ENCODE measurements at places on chromosomes 7 and 10. TPM values are rescaled to one million over a fixed set of nuclear protein-coding genes. Genes with fewer than 3 reads are reported as not detected.

- DNase-seq, result peak; percentile 35
Observed at GRCh38 chr7:116224492-116225098, 14.3 kb downstream of the TES start.

- no peak for DNase-seq
Observed at GRCh38 chr7:137329411-137329810, 14.1 kb downstream of the PTN start.

- no peak for DNase-seq
Observed at GRCh38 chr10:101438881-101439391, 85.0 kb downstream of the BTRC start.

- DNase-seq, result no peak
Observed at GRCh38 chr7:92682330-92682729, 92.1 kb upstream of the FAM133B start.

GRCh38 chr7:155645662-155646061 is 1.2 kb downstream of the RBM33 start:
- no peak for DNase-seq

DNA sequence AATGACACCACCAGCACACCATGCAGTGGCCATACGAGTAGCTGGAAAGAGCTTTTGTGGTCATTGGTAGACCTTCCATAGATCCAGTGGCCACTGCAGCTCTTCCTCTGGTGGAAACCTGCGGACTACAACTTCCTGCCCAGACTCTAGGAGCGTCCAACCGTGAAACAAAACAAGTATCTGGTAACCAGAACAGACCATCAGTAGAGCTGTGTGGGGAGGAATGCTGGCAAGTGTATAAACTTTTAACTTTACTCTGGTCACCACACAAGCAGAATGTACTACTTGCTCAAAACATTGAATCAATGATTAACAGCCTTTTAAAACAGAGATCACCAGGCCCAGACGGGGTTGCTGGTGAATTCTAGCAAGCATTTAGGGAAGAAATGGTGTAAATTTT is 154.7 kb upstream of the DGKB start:
- no peak for DNase-seq

DNA sequence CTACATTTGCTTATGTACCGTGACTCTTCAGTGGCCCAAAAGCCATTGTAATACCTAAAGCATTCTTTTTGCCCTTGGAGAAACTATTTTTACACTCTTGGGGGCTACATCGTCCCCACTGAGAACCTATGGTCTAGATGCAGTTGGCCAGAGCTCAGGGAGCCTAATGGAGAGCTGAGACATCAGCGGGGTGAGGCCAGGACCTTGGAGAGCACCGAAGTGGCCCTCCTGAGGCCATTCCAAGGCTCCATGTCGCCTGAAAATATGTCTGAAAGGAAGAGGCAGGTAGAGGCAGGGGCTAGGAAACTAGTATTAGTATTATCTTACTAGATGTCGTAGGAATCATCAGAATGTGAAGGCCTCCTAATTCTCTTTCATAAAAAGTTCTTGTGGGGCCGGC is 4.9 kb downstream of the PKD2L1 start:
- DNase-seq, result no peak

GRCh38 chr10:70619271-70620019 is 16.9 kb upstream of the PRF1 start:
- no peak for DNase-seq

- no peak for DNase-seq
Observed at GRCh38 chr10:132106431-132106830, 40.7 kb downstream of the JAKMIP3 start.

DNA sequence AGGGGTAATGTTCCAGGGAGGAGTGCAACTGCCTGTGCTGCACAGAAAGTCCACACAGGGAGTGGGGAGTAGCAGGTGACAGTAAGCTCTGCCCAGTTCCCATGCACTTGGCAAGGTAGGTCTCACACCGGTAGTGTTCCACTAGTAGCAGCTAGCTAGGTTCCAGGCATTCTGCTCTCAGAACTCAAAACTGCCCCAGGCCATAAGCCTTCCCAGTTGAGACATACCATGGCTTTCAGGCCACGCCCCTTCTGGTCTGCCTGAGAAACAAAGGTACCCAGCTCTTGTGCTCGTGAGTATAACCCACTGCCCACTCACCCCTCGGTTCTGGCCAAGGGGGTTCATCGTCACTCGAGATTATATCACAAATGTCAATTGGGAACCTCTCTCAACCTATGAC is 12.6 kb downstream of the CASP7 start:
- no peak for DNase-seq

- no peak for DNase-seq
Observed at GRCh38 chr10:124448696-124449169, 1.1 kb downstream of the NKX1-2 start.

DNA sequence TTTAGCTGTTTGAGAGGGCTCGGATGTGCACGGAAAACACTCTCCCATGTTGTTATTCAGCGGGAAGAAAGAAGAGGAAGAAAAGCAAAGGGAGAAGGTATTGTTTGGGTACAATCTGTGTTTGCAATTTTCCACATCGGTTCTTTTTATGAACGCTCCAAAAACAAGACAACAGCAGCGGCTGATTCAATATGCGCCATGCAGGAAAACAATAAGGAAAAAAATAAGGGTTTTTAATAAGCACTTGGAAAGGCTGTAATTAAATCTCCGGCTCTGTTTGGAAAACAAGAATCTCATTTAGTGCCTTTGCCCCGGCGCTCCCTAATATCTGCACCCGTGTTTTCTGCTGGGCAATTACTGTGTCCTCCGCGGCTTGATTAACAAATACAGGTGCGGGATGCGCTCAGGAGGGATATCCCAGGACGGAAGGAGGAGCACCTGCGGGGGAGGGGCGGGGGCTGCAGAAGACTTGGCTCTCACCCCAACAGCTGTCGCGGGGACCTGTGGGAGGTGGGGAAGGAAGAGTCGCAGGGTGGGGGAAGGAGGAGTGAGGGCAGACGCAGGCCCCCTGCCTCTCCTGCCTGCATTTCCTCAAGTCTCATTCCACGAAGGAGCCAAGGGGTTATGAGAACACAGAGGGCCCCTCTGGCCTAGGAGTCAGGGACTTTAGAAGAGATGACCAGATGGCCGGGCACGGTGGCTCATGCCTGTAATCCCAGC is 181.5 kb upstream of the PODXL start:
- DNase-seq, result no peak

DNA sequence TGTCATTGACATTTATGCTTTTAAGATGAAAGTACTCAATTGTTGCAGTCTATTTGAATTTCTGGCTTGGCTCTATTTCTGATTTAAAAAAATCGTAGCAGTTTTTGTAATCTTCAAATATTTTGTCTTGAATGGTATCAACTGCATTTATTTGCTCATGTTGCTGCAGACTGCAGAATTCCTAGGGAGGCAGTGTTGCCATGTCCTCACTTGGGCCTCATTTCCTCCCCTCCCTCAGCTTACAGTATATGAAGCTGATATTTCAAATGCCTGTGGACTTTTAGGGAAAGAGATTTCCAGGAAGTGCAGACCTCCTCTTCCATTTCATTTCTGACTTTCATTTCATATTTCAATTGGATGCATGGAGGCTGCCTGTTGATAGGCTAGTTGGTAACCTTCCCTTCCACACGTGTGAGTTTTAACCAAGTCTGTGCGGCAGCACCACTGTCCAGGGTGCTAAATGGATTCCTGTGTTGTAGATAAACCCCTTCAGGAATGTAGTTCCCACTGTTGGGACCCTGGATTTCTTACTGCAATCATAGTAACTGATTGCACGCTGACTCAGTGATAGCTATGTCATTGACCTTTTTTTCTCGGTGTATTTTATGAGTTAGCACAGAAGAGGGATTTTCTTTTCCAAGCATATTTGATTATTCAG is 17.5 kb downstream of the VPS50 start:
- no peak for DNase-seq

DNA sequence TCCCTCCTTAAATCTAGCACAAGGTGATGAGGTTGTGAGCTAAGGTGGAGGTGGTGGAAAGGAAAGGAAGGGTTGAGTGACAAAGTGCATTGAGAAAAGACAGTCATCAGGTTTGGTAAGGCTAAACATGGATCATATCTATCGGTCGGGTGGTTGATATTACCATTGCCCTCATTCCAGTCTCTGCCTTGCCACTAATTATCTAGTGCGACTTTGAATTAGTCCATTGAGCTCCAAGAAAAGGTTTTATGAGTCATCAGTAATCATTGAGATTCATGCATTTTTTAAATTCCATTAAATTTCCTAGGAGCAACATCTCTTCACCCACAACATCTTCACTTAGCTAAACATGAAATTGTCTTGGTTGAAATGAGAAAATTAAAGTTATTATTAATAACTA is 68.9 kb upstream of the FRMD4A start:
- no peak for DNase-seq

GRCh38 chr10:98675902-98676301 is 229.2 kb upstream of the HPS1 start:
- no peak for DNase-seq

DNA sequence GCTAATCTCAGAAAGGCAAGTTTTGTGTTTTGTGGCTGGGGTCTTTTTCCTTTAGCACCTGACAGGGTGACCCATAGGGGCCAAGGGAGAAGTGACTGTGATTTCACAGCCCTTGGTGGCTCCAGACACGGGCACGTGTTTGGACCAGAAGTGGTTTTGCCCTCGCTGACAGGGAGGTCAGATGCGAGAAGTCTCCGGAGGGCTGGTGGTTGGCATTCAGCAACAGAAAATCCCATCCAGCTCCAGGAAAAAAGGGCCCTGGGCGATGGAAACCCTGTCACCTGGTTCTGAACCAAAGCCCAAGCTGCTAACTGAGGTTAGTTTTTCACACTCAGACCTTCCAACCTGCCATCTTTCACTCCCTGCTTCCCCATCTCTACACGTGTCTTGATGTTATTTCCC is 272.9 kb downstream of the TRIL start:
- no peak for DNase-seq

GRCh38 chr7:129385116-129385515 is 49.1 kb upstream of the STRIP2 start:
- DNase-seq, result no peak

DNA sequence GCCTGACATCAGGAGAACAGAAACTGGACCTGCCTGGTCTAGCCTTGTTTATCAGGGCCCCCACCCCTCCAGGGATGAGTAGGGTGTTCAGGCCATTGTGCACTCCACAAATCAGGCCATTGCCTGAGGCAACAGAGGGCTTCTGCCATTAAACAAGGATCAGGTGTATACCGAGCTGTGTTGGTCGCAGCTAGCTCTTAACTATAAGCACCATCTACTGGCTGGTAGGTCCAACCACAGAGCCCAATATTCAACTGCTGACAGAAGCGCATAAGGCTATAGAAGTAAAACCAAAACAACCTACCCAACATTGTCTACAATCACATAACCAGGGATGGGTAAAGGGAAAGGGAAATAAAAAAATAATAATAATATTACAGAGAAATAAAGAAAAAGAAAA is 451.7 kb upstream of the TEX47 start:
- no peak for DNase-seq

GRCh38 chr7:44769776-44770294 is 21.2 kb downstream of the ZMIZ2 start:
- DNase-seq, result peak; percentile 74

DNA sequence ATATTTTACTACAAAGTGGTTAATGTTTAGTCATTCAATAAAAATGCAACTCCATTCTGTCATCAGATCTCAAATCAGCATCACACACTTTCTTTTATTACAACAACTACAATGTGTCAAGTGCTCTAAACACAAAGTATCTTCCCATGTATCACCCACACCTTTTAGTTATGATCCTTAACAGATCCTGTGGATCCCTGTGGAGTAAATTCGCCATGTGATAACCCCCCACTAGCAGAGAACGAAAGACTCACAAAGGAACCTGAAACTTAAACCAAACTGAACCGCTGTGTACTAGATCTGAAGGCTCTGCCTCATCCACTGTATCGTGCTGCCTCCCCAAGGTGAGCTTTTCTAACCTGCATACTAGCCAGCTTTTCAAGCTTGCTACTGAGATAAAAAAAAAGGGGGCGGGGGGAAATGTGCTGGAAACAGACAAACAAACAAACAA is 1.7 kb downstream of the DPY19L1 start:
- DNase-seq, result no peak

- DNase-seq, result no peak
Observed at GRCh38 chr7:29352041-29352440, 157.5 kb downstream of the CHN2 start.

- no peak for DNase-seq
Observed at GRCh38 chr7:149304006-149304405, 42.0 kb downstream of the ZNF783 start.

DNA sequence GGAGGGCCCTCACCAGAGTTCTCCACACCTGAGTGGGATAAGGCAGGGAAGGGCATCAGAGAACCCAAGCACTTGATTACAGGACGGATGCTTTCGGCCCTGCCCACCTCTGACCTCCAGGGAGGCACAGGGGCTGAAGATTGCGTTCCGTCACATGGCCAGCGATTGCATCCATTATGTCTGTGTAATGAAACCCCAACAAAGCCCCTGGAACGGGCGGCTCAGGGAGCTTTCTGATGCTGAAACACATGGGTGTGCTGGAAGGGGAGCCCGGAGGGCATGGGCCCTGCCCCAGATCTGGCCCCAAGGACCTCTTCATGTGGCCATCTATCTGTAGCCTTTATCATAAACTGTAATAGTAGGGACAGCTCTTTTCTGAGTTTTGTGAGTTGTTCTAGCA is 117.2 kb downstream of the PTPN20 start:
- no peak for DNase-seq

DNA sequence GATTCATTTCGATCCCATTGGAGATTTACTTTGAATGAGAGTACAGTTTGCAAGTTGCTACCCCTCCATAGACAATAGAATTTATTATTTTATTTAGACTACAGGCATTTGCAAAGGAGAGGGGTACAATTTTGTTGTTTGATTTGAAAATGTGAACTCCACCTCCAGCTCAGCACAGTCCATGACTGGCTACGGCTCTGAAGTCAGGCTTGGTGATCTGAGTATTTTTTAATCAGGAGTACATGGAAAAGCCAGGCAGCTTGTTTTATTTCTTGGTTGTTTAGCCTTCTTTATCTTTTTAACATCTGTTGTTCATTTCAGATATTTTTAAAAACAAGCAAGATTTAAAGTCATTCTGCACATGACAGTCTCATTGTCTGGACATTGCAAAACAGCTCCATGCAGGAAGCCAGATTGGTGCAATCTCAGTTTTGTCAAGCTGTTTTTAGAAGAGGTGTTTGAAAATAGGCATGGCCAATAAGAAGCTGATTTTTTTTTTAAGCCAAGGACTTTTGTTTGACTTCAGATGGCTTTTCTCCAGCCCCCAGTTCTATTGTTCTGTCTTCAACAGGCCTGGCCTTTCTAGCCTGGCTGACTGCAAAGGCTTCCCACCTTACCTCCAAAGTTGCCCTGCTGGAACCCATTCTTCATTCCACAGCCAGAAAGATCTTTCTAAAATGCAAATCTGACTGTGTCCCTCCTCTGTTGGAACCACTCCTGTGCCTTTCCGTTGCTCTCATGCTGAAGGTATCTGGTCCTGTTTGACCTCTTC is 12.2 kb downstream of the PLXDC2 start:
- no peak for DNase-seq

Gene PKD2L1
- not detected for polyA plus RNA-seq

Gene RPEL1
- not detected for polyA plus RNA-seq

Gene ATOH7
- not detected for polyA plus RNA-seq

Gene SLC26A5
- not detected for polyA plus RNA-seq

Gene OR9A2
- not detected for polyA plus RNA-seq

Gene PLPP4
- not detected for polyA plus RNA-seq
